CD4-positive, alpha-beta T cell treated with Interleukin-6 at 100 ng/mL for 8 hours (primary cell): ENCODE measurements at places on chromosomes 4 and X.

DNA sequence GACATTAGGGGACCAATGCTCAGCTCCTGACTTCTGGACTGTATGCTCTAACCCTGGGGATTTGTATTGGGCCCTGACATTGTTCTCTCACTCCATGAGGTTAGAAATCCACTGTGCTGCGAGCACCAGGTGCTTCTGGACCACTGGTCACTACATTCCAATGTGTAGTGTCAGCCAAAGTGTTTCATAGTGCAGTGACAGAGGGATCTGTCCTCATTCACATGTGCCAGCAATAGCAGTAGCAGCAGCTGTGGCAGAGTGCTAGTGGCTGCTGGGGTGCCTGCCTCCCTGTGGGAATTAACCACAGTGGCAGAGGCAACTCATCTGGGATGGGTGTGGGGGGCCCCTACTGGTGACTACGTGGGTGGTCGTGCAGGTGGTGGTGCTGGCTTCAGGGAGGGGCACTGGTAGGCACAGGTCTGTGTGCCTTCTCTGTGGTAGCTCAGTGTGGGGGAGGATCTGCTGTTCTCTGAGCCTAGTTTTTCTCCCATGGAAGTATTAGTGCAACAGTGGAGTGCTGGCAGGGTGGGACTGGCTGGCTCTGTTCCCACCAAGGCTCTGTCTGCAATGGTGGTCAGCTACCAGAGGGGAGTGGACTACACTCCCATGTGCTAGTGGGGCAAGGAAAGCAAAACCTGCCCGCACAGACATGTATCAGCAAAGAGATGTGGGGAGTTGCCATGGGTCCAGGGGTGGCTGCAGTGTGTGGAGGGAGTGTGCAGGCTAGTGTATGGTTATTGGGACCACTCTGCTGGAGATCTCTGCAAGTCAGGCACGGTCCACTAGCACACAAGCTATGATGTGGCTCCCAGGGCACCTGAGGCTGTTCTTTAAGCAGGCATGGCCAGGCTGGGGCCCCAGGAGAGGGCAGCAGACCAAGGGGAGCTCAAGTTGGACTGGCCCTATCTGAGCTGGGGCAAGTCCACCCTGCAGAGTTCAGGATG lies 78.5 kb downstream of the SCLT1 start:
- no peak for DNase-seq

GRCh38 chr4:101512416-101512815 lies 165.1 kb upstream of the PPP3CA start:
- no peak for DNase-seq

GRCh38 chr4:67714955-67715354 lies 14.0 kb upstream of the UBA6 start:
- no peak for DNase-seq

DNA sequence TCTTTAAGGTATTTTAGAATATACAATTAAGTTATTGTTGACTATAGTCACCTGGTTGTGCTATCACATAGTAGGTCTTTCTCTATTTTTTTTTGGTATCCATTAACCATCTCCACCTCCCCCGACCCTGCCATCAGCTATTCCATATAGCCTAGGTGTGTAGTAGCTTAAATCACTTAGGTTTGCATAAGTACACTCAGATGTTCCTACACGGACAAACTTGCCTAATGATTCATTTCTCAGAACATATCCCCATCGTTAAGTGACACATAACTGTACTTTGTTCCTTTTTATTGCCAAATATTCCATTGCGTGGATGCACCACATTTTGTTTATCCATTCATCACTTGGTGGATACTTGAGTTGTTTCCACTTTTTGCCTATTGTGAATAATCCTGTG lies 67.9 kb downstream of the SLAIN2 start:
- DNase-seq, result no peak

GRCh38 chr4:121951521-121952110 lies at the start of gene TRPC3:
TRPC3 (minus strand) TSS chr4:121952060; CDS start chr4:121951680, 380 bp downstream.
- no peak for DNase-seq

DNA sequence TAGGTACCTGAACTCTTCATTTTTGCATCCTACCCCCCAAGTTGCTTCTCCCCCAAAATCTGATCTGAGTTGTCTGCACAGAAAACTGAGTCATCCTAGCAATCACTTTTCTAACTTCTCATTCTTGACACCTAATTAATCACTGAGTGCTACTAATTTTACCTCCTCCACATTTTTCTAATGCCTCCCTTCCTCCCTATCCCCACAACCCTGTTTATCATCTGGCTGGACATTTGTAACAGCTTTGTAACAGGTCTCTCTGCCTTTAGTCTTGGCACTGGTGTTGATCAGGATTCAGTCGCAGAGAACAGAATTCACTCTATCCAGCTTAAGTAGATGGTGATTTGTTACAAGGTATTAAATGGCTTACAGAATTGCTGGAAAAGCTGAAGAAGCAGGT lies 303.9 kb upstream of the GATB start:
- no peak for DNase-seq

- DNase-seq, result no peak
Observed at GRCh38 chr4:151276787-151277562, at the start of gene PRSS48. PRSS48 (plus strand) TSS chr4:151277161; CDS start chr4:151277173, 12 bp downstream.

- no peak for DNase-seq
Observed at GRCh38 chr4:62210486-62210885, 1010.4 kb downstream of the ADGRL3 start.

DNA sequence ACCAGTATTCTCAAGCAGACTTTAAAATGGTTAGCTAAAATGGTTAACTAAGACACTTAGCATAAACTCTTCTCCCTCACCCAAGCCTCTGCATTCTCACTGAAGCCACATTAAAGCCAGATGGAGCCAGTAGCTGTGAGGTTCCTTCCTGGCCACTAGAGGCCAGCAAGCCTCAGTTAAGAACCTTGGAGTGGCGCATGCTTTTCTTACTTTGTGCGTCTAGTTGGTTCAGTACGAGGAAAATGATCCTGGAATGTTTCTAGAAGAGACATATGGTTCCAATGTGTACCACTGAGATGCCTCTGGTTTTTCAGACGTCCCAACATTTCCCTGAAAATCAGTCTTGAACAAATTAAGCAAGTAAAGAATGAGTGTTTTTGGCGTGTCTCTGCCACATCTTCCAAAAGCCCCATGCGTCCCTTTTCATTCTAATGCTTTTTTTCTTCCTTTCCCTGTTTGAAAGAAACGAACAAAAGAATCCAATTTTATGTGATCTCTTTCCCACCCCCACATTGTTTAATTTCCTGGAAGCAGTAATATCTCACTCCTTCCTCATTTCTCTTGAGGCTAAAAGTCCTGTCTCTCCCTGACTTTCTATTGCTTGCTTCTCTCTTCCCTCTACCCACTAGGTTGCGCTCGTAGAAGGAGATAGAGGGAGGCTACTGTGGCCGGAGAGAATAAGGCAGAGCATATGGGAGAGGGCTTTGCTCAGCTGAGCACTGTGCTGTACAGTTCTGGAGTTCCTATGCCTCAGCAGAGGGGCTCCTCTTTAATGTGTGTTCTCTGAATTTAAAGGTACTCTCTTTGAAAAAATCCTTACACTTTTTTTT lies 82.9 kb upstream of the TAB3 start:
- peak; percentile 27 for DNase-seq

- DNase-seq, result no peak
Observed at GRCh38 chr4:53962516-53963225, 101.7 kb downstream of the CHIC2 start.

DNA sequence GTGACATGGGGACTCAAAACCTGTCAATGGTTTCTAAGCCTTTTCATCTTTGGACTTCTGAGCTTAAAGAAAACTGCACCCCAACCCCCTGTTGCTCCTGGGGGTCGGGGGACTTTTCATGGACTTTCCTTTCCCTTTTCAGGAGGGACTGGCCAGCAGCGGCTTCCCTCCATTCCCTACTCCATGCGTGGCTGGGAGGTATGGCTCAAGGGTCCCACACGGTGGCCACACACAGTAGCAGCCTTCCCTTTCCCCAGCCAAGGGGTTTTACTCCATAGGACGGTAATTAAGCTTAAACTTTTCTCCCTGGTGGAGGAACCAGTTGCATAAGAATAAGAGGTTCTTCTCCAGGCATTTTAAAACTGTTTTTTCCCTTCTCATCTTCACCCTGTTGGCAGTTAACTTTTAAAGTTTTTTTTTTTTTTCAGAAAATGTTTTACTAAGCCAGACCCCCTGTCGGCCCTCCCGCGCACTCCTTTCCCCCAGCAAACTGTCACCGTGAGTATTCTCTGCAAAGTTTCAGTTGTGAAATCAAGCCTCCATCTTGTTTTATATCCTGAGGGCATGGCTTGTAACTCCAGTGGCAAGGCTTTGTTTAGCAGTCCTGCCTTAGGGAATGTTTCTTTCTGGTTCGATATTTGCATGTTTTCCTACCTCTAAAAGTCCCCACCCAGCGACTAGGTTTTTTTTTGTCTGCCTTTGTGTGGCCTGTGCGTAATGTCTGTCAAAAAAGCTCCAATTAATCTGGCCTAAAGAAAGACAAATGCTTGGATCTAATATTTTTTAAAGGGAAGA lies 325.7 kb downstream of the TLL1 start:
- DNase-seq, result no peak

DNA sequence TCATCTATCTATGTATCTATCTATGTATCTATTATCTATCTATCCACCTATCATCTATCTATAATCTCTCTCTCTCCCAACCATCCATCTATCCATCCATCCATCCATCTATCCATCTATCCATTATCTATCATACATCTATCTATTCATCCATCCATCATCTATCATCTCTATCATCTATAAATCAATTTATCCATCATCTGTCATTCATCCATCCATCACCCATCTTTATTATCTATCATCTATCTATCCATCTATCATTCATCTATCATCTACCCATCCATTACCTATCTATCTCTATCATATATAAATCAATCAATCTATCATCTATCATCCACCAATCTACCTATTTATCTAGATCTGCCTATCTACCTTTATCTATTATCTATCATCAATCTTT lies 69.4 kb upstream of the PPP2R3B start:
- no peak for DNase-seq

DNA sequence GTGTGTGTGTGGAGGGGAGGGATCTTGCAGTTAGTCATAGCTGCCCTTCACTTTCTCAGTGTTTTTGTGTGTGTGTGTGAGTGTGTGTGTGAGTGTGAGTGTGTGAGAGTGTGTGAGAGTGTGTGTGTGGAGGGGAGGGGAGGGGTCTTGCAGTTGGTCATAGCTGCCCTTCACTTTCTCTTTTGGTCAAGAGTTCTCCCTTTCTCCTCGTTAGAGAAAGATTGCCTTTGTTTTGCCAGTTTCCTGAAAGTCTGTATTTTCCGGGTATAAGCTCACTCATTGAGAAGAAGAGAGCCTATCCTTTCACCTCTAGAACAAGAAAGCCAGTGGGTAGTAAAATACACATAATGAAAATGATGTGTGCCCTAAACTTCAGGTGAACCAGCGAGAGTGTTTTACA lies 75.2 kb upstream of the ENPP6 start:
- no peak for DNase-seq

DNA sequence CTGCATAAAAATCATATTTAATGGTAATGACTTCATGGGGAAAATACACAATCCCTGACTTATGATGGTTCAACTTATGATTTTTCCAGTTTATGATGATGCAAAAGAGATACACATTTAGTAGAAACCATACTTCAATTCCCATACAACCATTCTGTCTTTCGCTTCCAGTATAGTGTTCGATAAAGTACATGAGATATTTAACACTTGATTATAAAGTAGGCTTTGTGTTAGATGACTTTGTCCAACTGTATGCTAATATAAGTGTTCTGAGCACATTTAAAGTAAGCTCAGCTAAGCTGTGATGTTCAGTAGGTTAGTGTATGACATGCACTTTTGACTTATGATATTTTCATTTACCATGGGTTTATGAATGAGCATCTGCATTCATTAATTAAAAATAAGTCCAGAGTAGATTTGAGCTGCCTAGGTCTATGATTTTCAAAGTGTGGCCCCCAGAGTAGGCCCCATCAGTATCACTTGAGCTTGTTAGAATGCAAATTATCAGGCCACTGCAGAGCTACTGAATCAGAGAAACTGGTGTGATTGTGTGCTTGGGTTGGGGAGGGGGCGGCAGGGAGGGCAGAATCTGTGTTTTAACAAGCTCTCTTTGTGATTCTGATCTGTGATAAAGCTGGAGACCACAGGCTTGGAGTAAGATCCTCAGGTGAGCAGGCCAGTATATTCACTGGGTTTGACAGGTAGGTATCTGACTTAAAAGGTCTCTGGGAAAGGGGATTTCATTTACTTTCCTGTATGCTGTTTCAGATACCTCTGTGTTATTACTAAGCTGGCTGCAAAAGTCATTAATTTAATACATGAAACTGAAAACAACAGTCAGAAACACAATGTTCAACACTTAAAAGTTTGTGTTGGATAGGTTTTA lies 8.4 kb downstream of the ATP10D start:
- DNase-seq, result no peak

- no peak for DNase-seq
Observed at GRCh38 chrX:114710571-114710970, 126.7 kb downstream of the HTR2C start.

- DNase-seq, result no peak
Observed at GRCh38 chr4:23114538-23114937, 421.8 kb downstream of the GBA3 start.

- DNase-seq, result no peak
Observed at GRCh38 chrX:150062292-150063137, 124.2 kb upstream of the EOLA2 start.

GRCh38 chr4:177403746-177404145 lies 38.5 kb downstream of the AGA start:
- DNase-seq, result no peak

DNA sequence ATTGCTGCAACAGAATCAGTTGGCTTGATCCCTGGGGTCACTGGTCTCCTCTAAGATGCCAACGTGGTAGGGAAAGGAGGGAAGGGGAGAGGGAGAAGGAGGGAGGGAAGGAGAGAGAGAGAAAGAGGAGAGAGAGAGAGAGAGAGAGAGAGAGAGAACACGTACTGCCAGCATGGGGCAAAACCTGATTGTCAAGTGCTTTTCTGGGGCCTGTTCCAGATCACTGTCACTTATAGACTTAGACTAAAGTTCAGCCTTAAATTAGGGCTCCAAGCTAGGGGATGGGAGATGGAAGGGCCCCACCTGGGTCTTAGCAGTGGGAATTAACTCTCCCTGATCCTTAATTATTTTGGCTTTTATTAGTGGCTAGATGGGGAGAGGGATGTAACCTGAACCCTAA lies 12.9 kb downstream of the SHROOM4 start:
- DNase-seq, result no peak

GRCh38 chr4:119667802-119668201 lies 39.2 kb upstream of the PDE5A start:
- DNase-seq, result no peak

- no peak for DNase-seq
Observed at GRCh38 chr4:159867673-159868072, 764.8 kb downstream of the RAPGEF2 start.

GRCh38 chr4:55125763-55126541 lies 557 bp upstream of the KDR start:
- no peak for DNase-seq

- no peak for DNase-seq
Observed at GRCh38 chr4:135434936-135435335, 1233.3 kb upstream of the PABPC4L start.

DNA sequence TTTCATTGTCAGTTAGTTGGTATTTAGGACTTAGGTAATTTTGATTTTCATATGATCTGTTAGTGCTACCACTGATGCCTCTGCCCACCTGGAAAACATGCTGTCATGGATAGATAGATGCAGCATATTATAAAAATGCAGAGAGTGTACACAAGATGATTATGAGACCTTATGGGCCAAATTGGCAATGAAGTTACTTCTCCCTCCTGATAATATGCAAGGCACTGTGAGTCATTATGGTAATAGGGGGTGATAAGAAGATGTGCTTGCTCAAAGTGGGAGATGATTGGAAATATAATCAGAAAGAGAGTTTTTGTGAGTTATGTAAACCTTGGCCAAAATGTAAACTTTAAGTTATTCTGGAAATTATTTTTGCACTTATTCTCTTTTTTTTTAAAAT lies 56.6 kb upstream of the RHOH start:
- DNase-seq, result no peak
